ENCODE measurements at places on chromosomes 6 and 20. TPM values are rescaled to one million over a fixed set of nuclear protein-coding genes. Genes with fewer than 3 reads are reported as not detected.

The MYBL2 gene
- total RNA-seq = 6.2 TPM

The MACROD2 gene
- total RNA-seq = 2.4 TPM

The BPIFB1 gene
- not detected for total RNA-seq

The COX7A2 gene
- 429 TPM for total RNA-seq

The BPI gene
- not detected for total RNA-seq

The KCTD20 gene
- 54.8 TPM for total RNA-seq

The SLC17A1 gene
- not detected for total RNA-seq

The DDX43 gene
- total RNA-seq = not detected

The HLA-DRA gene
- not detected for total RNA-seq

The BACH2 gene
- 17.5 TPM for total RNA-seq

The RSPO3 gene
- total RNA-seq = 4.5 TPM

The TUBB2B gene
- total RNA-seq = 144 TPM

The KCNK16 gene
- not detected for total RNA-seq

The SYCP2L gene
- 6.4 TPM for total RNA-seq

The CYP24A1 gene
- total RNA-seq = 0.73 TPM

The COL9A1 gene
- 0.11 TPM for total RNA-seq

Data from astrocyte (in vitro differentiated cells and primary cell).